Caco-2 (cell line): ENCODE measurements at places on chromosomes 11 and 22. TPM values are rescaled to one million over a fixed set of nuclear protein-coding genes. Genes with fewer than 3 reads are reported as not detected.

- no peak for DNase-seq
Observed at GRCh38 chr11:128506356-128506755, 81.0 kb downstream of the ETS1 start.

- DNase-seq, result no peak
Observed at GRCh38 chr22:49503896-49504521, 323.7 kb downstream of the BRD1 start.

DNA sequence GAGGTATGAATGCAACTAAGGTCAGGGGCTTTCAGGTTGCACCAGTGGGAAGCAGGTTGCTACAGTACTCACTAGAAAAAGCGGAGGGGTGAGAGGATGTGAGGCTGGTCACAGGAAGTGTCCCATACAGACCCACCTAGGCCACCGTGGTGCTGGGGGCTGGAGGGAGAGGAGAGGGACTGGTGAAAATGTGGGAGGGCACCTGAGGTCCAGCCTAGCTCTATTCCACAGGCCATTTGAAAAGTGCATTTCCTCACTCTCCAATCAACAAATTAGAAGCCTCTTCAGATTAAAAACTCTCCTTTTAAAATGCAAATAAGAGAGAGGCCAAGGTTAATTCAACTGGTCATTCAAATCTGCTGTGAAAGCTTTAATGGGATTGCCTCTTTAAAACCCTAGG, 38.6 kb upstream of the NCAM1 start:
- no peak for DNase-seq

- DNase-seq, result no peak
Observed at GRCh38 chr22:32761251-32761903, 40.1 kb upstream of the TIMP3 start.

DNA sequence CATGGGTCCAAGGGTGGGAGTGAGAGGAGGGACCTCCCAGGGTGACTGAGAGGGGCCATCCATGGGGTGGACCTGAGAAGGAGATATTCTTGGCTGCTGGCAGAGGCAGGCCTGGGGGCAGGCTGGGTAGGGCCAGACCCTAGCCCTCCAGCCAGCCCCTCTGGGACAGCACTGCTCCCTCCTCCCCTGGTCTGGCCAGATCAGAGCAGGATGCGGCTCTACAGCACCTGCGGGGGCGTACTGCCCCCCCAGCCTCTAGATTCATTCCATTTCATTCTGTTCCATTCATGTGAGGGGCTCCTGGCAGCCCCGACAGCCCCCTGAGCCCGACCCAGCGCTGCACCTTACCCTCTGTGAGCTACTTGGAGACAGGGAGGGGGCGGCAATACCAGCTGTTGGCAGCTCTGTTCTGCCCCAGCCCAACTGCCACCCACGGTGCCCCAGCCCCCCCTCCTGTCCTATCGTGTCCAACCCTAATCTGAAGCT, 34.3 kb upstream of the MYRF start:
- DNase-seq, result no peak

DNA sequence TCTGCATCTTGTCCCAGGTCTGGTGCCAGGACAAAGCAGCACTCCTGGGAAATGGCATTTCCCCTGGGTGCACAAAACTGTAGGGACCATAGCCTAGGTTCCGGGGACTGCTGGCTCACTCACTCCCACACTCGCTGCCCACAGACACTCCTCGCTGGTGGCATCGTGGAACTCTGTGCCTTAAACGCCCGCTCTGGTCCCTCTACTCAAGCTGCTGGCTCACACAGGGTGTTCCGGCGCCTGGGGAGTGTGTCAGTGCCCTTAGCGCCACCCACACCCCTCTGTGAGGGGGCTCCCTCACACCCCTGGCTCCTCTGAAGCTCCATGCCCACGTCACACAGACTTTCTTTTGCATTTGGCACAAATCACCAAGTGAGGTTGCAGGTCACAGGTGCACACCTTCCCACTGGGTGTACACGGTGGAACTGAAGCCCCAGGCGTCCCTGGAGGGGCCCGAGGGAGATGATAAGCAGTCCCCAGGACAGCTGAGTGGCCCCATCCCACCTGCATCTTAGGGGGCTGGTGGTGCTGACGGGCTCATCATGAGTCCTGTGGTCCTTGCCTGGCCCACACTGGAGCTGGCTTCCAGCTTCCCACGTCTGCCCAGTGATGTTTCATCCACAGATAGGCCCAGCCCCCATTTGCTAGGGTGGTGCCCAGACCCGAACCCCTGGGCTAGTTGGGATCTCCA, 23.2 kb upstream of the DGCR8 start:
- DNase-seq, result no peak

The SYT7 gene
- total RNA-seq, result 32.8 and 33.5 TPM in 2 replicates

The MAP6 gene
- 22.8 and 27.2 TPM in 2 replicates for total RNA-seq

The PRG3 gene
- not detected in 2 replicates for total RNA-seq

The HBE1 gene
- not detected in 2 replicates for total RNA-seq
